ENCODE measurements at places on chromosomes 6 and 20. TPM values are rescaled to one million over a fixed set of nuclear protein-coding genes. Genes with fewer than 3 reads are reported as not detected.

- no peak overlapping the region for H3K4me3 ChIP-seq
- H3K27me3 ChIP-seq: no peaks in the 10 kb centered on the region
- peaks cover 23% of the 10 kb centered on the region for H3K36me3 ChIP-seq
- H3K27ac ChIP-seq: peak overlapping the region; percentile 8
- H3K4me1 ChIP-seq: peaks cover 74% of the 10 kb centered on the region
- no peak for DNase-seq
Measured at GRCh38 chr6:24887545-24888140, 48.1 kb downstream of the RIPOR2 start.

DNA sequence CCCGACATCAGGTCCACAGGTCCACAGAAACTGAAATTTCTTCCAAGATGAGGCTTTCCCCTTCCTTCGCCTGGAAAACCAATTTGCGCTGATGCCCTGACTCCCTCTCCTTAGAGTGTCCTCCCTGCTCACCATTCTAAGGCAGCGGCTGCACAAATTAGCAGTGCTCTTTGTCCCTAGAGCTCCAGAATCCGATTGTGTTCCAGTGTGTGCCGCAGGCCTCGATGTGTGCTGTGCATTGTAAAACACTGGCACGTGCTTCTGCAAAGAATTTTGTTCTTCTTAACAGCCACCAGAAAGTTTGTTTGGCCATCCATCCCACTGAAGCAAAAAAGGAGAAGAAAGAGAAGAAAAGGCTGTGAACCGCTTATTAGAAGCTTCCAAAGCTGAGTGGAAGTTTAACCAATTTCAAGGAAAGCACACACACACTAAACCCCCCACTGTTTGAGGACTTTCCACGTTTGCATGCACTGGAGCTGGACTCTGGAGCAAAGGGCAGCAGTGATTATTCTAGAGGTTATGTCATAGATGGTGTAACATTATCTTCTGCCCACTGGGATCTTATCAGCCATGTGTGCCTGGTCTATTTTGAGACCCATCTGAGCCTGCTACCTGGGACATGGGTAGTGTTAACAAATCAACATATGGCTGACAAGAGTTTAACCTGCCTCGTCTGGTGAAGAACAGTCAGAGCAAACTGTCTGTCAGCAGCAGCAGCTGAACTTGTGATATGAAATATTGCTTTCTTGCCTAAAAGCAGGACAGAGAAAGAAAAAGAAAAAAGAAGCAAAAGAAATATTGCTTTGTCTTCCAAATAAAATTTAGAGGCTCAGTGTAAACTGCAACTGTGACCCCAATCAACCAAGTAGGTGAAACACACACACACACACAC is 64.9 kb upstream of the RREB1 start:
- DNase-seq: no peak
- H3K27ac ChIP-seq: no peak overlapping the region
- H3K36me3 ChIP-seq: no peaks in the 10 kb centered on the region
- H3K4me1 ChIP-seq: peaks cover 14% of the 10 kb centered on the region
- H3K4me3 ChIP-seq: no peak overlapping the region

DNA sequence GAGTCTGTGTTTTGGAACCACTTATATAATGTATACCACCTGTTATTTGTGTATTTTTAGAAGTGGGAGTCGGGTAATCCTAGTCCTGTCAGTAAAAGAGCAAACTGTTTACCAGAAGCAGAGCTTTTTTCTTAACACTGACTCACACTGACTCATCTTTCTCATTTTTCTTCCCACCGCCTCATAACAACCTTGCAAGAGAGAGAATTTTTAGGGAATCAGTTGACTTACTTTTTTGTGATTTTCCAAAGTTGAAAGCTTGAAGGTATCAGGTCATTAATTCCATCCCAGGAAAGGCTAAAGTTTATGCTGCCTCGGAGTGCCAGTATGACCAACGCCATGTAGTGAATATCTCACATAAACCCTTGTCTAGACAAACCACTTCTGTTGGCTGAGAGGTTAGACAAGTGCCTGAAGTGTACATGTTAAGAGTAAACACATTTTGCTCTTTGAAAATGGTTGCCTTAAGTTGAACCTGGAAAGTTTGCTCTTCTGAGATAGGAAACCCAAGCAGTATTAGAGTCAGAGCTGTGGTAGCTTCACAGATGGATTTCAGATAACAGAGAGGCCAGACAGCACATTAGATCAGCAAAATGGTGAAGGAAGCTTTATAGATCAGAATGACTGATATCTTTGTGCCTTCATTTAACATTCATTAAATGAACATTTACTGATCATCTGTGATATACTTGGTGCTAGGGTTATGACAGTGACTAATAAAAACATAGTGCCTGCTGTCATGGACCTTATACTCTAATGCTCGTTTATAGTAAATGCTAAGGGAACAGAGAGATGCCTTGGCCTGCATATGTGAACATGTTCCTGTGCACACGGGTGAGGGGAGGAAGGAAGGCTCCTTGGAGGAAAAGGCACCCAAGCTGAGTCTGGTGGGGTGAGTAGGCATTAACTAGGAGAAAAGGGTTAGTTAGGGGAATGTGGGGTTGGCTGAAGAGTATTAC is 29.1 kb upstream of the PKIG start:
- H3K36me3 ChIP-seq: peaks cover 3% of the 10 kb centered on the region
- H3K27ac ChIP-seq: peak overlapping the region; percentile 72
- H3K4me3 ChIP-seq: peak overlapping the region; percentile 6
- H3K4me1 ChIP-seq: peaks cover 22% of the 10 kb centered on the region
- H3K27me3 ChIP-seq: no peaks in the 10 kb centered on the region

HDGFL1 gene
- not detected for total RNA-seq

- no peak overlapping the region for H3K4me3 ChIP-seq
- H3K36me3 ChIP-seq: peaks cover 3% of the 10 kb centered on the region
- no peaks in the 10 kb centered on the region for H3K27me3 ChIP-seq
- H3K27ac ChIP-seq: no peak overlapping the region
- H3K4me1 ChIP-seq: peaks cover 45% of the 10 kb centered on the region
Measured at GRCh38 chr6:111477481-111477938, 5.5 kb downstream of the REV3L start.

DNA sequence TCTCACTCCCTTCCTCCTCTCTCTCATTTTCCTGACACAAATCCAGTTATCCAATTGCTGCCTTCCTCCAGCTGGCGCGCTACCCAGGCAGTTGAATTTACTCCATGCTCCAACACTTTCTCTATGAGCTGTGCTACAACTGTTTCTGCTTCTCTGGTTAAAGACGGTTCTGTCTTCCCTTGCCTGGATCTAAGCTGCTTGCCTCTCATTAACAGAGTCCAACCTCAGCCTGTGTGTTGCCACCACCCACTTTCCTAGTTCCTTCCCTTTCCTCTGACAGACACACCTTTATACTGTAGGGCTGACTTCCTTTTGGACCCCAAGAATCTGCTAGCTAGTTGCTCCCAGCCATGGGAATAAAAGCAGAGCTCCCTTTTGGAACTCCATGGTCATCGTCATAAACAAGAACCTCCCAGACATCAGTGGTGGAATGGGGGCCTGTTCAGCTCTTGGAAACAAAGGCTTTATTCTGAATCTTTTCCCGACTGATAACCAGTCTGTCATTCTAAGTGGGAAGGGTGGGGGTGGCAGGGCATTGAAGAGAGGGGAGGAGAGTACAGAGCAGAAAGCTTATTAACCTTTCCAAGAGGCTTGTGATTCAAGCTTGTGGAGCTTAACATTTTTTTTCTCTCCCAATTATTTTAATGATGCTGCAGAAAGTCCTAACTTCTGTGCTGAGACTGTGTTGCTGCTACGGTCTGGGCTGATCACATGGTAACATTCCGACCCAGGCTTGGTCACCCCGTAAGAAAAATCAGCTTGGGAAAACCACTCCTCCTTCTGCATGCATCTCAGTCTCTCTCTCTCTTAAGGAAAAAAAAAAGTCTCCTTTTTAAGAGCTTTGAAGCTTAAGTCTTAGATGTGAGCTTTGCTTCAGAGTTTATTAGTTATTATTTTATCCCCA is 31.3 kb upstream of the BMP2 start:
- no peak for DNase-seq
- no peak overlapping the region for H3K4me3 ChIP-seq
- H3K36me3 ChIP-seq: no peaks in the 10 kb centered on the region

FRK gene
- 0.02 TPM for total RNA-seq

- no peak overlapping the region for H3K4me3 ChIP-seq
- no peak overlapping the region for H3K27ac ChIP-seq
- H3K27me3 ChIP-seq: no peaks in the 10 kb centered on the region
- DNase-seq: no peak
- no peaks in the 10 kb centered on the region for H3K4me1 ChIP-seq
Measured at GRCh38 chr6:169288591-169288990, 34.9 kb upstream of the THBS2 start.

GRCh38 chr6:53939830-53940229 is 145.0 kb downstream of the LRRC1 start:
- H3K4me1 ChIP-seq: peaks cover 11% of the 10 kb centered on the region
- H3K36me3 ChIP-seq: peaks cover 1% of the 10 kb centered on the region
- no peak for DNase-seq
- peaks cover 5% of the 10 kb centered on the region for H3K27me3 ChIP-seq

- H3K27ac ChIP-seq: no peak overlapping the region
- peaks cover 30% of the 10 kb centered on the region for H3K36me3 ChIP-seq
- no peaks in the 10 kb centered on the region for H3K27me3 ChIP-seq
- no peaks in the 10 kb centered on the region for H3K4me1 ChIP-seq
Measured at GRCh38 chr20:41598719-41599118, 19.5 kb downstream of the CHD6 start.

DNA sequence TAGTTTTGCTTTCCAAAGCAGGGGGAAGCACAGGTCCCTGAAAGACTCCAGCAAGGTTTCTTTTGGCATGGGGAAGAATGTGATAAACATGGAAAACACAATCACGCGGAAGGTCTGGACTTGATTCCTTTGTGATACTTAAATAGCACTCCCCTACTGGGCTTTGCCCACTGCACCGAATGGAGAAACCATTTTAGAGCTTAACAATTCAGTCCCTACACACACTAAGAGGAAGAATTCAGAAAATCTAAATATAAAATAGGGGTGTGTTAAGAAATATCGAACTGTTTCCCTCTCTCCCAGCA is 71.4 kb upstream of the NHSL1 start:
- H3K4me3 ChIP-seq: no peak overlapping the region
- H3K27me3 ChIP-seq: peaks cover 18% of the 10 kb centered on the region
- H3K4me1 ChIP-seq: no peaks in the 10 kb centered on the region
- no peak overlapping the region for H3K27ac ChIP-seq

GRCh38 chr6:47106721-47107197 is 64.6 kb upstream of the ADGRF1 start:
- H3K27ac ChIP-seq: no peak overlapping the region
- H3K4me1 ChIP-seq: no peaks in the 10 kb centered on the region
- no peaks in the 10 kb centered on the region for H3K27me3 ChIP-seq
- no peak overlapping the region for H3K4me3 ChIP-seq
- no peak for DNase-seq

DNA sequence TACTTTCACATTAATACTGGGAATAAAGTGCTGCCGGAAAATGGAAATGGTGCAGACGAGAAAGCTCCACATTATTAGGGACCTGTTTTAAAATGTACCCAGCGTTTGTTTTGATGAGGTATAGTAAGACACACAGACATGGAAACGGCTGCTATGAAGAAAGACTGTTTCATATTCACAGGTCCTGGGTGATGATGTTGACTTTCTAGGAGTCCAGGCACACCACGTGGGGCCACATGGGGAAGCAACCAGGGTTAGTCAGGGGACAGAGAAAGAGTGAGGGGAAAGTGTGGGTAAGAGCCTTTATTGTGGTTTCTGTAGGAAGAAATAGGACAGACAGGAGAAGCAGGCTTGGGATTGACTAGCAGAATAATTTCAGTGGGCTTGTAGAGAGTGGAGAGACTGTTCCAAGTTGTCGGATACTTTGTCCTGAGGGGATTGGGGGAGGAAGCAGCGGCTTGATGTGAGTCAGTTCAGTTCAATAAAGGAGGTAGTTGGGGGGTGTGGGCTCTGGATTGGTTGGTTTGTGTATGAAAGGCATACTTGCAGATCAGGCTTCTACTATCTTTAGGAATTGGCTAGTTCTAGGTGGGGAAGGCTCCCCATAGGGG is 112.0 kb upstream of the MCHR2 start:
- DNase-seq: no peak
- no peaks in the 10 kb centered on the region for H3K36me3 ChIP-seq
- peaks cover 14% of the 10 kb centered on the region for H3K27me3 ChIP-seq
- no peak overlapping the region for H3K4me3 ChIP-seq

Measured in activated T-helper 1 cell treated with anti-CD3 and anti-CD28 coated beads, Interleukin-12 subunit alpha, Interleukin-12 subunit beta, Interleukin-2, Interleukin-4 antibody, amounts not matched to agents 30 ng/mL and 10 ng/mL and 1 ng/mL, durations not matched to agents 14 hours and 24 hours and 36 hours (primary cell).